Stimulated activated CD8-positive, alpha-beta memory T cell treated with anti-CD3 and anti-CD28 coated beads, Interleukin-15, amount 100 ng/mL, for 1 hour (primary cell): ENCODE measurements at places on chromosomes 1 and 21.

- DNase-seq = no peak
Measured at GRCh38 chr1:143699731-143700130, 272.1 kb downstream of the FAM72C start.

GRCh38 chr1:197692965-197693364 is 82.3 kb downstream of the DENND1B start:
- no peak for DNase-seq

GRCh38 chr1:210330279-210330866 is 1.7 kb downstream of the HHAT start:
- DNase-seq = no peak

DNA sequence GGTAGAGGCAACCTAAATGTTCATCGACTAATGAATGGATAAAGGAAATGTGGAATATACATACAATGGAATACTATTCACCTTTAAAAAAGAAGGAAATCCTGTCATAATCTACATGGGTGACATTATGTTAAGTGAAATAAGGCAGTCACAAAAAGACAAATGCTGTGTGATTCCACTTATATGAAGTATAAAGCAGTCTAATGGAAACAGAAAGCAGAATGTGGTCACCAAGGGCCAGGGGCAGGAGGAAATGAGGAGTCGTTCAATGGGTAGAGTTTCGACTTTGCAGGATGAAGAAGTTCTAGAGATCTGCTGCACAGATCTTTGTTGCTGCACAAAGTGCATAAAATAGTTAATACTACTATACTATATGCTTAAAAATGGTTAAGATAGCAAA is 7.8 kb downstream of the DIPK1A start:
- DNase-seq = no peak

DNA sequence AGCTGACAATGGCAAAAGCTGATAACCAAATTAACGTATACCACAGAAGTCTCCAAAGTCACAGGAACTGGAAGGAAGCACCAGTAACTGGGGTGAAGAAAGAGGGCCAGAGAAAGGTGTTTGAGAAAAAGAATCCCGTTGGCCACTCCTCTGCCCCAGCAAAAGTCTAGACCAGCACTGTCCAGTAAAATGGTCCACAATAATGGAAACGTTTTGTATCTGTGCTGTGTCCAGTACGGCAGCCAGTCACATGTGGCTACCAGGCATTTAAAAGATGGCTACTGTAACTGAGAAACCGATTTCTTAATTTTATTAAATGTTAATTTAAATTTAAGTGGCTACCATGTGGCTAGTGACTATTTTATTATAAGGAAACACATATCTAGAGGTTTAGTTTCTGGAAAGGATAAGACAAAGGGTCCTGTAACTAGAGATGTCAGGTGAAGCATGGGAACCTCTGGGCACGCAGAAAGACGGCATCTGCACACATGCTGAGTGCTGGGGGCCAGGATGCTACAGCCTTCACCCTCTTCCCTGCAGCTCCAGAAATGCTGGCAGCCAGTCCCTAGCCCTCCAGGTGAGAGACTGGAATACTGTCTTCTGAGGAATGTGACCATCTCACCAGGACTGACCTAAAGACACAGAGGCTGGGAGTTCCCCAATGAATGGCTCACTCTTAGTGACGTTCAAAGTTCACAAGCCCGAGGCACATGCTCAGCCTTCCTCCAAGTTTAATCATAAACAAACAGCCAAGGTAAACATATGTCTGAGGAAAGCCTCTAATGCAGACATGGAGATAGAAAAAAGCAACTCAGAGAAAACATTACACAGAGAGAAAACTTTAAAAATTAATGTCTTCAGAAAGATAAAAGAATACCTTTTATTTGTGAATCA is 50.7 kb downstream of the JAK1 start:
- DNase-seq = no peak

DNA sequence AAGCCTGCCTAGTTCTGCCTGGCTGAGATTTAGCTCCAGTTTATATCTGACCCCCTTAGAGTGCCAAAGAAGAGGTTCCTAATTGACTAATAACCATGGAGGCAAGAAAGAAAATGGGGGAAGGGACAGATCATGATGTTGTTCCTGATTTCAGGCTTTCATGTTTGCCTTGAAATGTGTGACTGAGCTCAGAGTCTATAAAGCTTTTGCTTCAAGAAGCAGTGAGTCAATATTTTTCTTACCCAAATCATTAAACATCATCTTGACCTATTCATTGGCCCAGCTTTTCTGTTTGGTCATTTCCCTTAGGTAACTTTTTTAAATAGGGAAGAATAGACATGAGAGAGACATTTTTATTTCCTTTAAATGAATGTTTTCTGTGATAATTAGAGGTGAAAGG is 55.9 kb downstream of the HHAT start:
- no peak for DNase-seq

- no peak for DNase-seq
Measured at GRCh38 chr1:246708166-246708565, 16.0 kb upstream of the SCCPDH start.

DNA sequence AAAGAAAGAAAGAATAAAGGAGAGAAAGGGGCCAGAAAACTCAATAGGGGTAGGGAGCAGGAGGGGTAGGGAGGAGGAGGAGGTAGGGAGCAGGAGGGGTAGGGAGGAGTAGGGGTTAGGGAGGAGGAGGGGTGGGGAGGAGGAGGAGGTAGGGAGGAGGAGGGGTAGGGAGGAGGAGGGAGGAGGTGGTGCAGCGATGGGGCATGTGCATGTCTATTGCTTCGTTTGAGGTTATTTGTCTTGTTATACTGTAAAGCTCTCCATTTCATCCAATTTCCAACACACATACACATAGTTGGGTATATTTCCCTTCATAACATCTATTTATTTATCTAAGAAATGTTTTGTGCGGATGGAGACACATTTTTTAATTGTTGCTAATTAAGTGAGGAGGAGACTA is 19.7 kb downstream of the RGS1 start:
- DNase-seq = no peak

GRCh38 chr21:29233611-29234540 is 64.8 kb upstream of the BACH1 start:
- no peak for DNase-seq

DNA sequence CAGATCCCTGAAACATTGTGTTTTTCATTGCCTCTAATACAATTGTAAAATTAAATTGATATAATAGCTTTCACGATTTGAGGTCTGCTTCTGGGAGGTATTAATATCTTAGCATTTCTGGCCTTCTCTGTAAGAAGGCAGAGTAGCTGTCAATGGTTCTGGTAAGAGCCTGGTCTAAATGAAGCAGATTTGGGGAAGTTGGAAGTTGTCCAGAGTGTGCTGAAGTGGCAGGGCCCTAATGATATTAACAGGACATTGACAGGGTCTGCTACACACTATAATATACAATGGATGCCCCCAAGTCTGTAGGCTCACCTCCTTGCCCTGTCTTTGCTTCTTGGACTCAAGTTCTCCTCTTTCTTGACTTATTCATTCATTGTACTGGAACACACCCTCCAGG is 99.5 kb downstream of the C4BPA start:
- DNase-seq = no peak

DNA sequence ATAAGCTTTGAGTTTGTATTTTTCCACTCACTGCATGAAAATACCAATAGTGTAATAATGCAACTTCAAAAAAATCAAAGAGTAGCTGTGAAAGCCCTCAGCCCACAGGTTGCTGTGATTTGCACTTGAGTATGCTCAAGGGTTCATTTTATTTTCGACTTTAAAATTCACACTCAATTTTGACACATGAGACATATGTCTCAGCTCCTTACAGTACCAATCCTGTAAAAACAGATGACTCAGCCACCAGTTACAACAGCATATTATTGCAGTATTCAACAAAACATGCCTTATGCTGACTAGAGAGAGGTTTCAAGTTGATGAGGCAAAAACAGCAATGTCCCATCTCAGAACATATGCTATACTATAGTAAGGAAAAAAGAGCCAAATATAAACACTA is 66.1 kb downstream of the CYYR1 start:
- DNase-seq = no peak

DNA sequence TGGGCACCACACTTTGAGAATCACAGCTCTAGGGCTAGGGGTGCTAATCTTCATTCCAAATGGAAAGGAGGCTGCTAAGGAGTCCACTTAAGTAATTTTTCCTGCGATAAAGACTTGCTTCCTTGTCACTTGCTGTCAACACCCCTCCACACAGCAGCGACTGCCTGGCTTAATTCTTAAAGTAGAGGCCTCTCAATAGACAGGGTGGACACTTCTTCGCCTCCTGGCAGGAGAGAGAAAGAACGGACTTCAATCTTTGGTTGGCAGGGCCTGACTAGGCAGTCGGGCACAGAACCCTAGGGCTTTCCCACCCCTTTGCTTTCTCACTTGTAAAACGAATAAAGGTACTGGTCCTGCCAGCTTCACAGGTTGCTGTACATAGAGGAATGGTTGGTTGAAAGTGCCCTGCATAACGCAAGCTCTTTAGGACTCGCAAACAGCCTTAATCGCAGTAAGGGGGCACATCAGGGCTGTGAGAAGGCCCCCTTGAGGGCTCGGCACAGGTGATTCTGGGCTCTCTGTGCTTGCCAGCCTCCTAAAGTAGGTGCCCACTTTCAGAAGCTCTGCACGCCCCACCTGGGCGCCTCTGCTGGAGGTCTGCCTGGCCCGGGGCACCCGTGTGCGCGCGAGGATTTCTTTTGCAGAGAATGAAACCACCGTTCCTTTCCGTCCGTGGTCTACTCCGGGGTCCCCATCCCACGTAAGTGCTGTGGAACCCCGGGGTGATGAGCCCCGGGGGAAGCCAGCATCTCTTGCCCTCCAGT is 47.6 kb upstream of the CD34 start:
- DNase-seq = no peak

GRCh38 chr1:100164216-100164615 is 13.8 kb downstream of the LRRC39 start:
- no peak for DNase-seq

DNA sequence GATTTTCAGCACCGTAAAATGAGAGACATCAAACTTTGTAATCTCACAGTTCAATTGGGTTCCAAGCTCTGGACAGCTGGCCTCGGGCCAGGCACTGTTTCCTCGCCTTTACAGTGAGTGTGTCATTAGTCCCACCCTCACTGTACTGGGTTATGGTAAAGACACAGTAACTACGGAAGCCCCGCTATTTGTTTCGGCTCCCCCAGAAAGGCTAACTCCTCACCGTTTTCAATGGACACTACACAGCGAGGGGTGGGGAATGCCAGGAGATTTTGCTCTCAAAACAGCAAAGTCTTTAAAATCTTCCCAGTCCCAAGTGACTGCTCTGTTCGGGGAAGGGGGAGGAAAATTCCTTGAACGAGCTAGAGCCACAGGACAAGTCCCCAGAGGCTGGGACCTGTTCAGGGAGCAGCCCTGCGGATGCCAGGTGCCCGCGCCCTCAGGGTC is 757 bp upstream of the SPSB1 start:
- DNase-seq = no peak

DNA sequence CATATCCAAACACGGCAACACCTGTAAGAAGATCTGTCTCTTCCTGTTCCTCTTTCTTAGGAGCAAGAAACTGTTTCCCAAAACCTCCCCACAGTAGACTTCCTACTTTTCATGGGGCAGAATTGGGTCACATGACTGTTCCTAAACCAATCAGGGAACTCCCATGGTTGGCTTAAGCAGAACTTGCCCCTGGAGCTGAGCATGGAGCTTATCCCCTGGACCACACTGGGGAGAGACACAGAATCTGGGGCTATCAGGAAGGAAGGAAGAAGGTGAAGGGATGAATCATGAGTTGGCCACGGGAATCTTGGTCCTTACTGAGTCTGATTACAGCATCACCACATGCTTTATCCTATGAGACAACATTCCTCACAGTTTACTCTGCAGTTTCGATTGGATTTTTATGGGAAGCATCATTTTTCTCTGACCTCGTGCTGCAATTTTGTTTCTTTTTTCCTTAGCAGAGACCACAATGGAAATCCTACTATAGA is 81.8 kb downstream of the CDC7 start:
- DNase-seq = no peak

GRCh38 chr1:45385302-45385701 is 45.1 kb upstream of the MUTYH start:
- no peak for DNase-seq

GRCh38 chr1:46790446-46791101 is 8.3 kb upstream of the CYP4B1 start:
- no peak for DNase-seq

DNA sequence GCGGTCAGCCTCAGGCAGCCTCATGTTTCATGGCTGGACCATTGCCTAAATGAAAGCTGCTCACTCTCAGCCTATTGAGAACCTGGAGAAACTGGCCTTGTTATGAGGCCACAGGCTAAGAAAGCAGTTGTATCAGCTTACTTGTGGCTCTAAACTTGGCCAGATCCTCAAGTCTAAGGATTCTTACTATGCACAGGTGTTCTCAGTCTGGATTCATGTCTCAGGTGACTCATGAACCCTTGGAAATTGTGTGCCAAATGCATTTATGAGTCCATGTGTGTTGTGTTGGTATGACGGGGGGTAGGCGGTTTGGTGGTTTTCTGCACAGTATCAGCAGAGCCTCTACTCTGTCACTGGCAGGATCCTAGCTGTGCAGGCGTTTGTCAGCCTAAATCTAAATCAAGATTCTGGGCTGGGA is 90.4 kb downstream of the ROR1 start:
- no peak for DNase-seq

DNA sequence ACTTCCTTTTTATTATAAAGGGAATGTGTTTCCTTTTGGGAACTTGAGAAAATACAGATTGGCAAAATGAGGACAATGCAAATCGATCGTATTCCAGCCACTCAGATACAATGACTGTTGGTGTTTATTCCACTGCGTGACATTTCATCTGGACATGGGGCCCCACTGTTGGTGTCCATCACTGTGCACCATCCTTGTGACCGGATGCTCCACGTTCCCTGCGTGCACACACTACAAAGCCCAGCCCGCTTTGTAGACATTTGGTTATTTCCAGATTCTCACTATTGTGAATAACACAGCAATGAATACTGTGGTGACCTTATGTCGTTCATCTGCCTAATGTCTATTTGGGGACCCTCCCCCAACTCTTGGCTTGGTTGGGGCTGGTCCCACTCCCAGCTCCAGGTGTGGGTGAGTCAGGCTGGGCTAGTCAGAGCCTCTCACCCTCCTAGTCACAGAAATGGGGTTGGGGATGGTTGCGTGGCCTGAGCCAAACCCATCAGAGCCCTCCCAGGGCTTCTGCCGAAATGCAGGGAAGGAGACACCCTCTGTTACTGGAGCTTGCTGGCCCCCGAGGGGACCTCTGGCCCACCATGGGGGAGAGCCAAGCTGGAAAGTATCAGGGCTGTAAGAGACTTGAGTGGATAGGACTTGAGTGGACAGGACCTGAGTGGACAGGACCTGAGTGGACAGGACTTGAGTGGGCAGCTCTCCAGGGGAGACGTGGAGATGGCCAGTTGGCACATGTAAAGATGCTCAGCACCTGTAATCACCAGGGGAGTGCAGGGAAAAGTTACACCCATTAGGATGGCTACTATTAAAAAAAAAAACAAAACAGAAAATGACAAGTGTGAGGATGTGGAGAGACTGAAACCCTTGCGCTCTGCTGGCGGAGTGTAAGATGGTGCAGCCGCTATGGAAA is 57.1 kb upstream of the ADARB1 start:
- no peak for DNase-seq

GRCh38 chr1:176552999-176553398 is 90.0 kb downstream of the PAPPA2 start:
- no peak for DNase-seq

GRCh38 chr1:64470665-64471217 is 812 bp downstream of the CACHD1 start:
- DNase-seq = no peak

GRCh38 chr1:152786077-152786476 is at the start of gene LCE1E:
Gene LCE1E, plus strand, starts transcription at chr1:152786257. Its CDS starts 1,043 bp downstream, at chr1:152787300.
- no peak for DNase-seq
